HCT116 (cell line): ENCODE measurements at places on chromosomes 7 and 10.

- no peak for DNase-seq
Measured at GRCh38 chr7:107170051-107170915, 1.5 kb downstream of the HBP1 start.

DNA sequence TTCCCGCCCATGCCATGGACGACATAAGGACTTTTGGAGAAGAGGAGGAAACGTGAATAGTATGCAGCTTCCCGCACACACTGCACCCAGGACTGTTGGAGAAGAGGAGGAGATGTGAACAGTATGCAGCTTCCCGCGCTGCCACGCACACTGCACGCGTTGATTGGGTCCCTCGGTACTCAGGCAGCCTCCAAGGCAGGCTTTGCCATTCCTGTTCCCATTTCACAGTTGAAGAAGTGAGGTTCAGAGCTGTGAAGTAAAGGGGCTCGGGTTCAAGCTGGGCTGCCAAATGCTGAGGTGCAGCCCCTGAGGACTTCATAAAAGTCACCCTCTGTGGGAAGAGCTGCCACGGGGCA, 147.9 kb upstream of the FAM20C start:
- DNase-seq = no peak

DNA sequence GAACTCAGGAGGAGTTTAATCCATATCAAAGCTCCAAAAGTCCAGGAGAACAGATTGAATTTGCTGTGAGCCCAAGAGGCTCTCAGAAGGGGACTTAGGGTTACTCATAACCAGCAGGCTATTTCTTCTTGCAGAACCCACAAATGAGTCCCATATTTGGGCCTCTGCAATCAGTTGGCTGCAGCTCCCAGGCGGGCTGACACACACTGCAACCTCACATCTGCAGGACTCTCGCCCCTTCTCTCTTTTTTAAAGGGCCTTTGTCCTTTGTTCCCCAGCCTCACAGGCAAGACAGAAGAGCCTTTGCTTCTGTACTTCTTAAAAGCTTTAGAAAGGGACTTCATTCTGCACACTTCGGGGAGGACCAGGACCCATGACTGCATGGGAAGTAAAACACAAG, 26.7 kb downstream of the CREB3L2 start:
- DNase-seq = no peak

DNA sequence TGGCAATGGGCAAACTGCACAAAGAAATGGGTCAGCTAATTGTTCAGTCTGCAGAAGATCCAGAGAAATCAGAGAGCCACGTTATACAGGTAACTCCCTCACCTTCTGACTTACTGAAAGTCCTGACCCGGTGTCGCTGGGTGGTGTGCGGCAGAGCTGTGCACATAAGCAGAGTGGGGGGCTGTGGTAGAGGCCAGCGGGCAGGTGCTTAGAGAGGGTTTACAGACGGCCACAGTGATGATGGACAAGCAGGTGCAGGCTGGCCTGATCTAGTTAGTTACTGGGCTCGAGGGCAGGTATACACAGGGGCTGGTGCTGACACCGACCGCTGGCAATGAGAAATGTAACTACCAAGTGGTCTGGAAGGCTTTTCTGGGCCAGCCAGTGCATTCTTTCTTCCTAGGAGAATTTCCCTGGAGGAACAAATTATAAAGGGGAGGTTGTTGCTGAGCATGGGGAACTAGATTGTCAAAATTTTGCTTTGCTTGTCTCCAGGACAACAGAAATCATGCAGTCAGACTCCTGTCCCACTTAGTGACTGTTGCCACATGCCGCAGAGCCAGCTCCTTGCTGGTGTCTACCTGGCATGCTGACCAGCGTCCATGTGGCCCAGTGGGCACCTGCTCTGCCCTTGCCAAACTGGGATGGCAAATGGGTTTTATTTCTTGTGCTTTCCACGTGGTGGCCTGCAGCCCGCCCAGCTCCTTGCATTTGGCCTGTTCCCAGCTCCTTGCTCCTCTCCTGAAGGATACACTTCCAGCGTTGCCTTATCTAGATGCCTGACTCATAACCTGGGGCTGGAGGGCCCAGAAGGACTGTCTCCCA, 28.8 kb downstream of the DENND10 start:
- no peak for DNase-seq

DNA sequence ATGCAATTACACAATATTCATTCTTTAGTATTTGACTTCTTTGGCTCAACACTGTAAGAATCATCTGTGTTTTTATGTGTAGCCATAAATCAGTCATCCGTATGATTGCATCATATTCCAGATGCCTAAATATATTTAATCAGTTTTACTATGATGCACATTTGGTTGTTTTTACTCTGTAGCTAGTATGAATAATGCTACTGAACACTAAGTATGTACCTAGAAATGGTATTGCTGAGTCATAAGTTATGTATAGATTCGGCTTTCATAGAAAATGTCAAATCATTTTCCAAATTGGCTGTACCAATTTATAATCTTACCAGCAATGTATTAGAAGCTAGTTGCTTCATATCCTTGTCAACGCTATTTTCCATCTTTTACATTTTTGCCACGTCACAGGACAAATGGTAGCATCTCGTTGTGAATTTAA, 197.3 kb upstream of the PLXNA4 start:
- DNase-seq = no peak
